ENCODE measurements at places on chromosomes 6 and 20.

- peak; percentile 86 for DNase-seq
Observed at GRCh38 chr20:18001131-18001921, 32.5 kb downstream of the MGME1 start.

DNA sequence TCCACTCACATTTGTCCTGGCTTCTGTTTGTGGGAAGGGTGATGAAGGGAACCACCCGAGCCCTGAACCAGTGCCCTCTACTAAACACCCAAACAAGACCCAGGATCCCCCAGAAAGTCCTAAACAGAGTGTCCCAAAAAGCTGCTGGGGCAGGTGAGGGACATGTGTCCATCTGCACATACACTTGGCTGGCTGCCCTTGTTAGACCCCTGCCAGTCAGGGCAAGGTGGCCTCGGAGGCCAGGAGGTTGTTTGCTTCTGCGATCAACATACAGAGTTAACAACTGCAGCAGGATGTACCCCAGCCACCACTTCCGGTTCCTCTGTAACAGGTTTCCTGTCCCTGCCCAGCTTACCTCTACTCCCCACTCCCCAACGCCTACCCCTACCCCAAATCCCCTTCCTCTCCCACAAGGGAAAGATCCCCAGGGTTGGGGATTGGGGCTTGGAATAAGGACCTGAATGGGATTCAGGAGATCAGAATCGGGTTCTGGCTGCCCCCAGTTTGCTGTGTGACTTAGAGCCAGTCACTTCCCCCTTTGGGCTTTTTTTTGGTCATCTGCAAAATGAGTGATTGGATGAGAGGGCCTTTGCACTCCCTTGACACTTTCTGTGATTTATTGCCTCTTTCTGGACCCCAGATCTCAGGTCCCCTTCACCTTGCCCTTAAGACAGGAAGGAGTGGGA is 13.9 kb downstream of the DEF6 start:
- DNase-seq: no peak

DNA sequence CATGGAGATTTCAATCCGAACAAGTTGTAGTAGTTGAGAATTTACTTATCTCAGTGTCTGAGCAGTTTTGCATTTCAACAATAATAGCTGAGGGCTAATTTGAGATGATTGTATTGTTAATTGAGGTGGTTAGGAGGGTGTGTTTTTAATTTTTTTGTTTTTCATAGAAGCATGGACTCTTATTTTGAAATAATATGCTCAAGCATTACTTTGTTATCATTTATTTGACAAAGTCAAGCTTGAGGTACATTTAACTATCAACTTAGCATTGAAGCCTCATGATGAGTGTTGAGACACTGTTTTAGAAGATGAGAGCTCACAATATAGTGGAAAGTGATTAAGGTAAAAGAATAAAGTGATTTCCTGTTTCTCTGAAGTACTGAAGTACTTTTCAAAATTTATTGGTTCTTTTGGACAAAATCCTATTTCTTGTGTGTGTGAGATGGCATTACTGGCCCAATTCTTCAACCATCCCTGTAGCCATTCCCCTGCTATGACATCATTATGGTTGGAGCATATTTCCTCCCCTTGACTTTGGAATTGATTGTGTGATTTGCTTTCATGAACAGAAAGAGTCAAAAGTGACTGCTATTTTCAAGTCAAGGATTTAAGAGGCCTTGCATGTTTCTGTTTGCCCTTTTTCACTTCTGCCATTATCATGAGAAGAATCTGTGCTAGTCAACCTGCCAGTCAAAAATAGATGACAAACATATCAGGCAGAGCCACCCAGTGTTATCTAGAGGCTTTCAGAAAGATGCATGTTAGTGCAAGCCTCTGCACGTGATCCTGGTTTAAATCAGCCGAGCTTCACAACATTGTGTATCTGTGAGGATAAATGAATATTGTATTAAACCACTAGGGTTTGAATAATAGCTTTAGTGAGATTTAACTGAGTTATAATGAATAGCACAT is 1112.3 kb upstream of the CITED2 start:
- DNase-seq: no peak

GRCh38 chr6:137573739-137574138 is 79.5 kb upstream of the OLIG3 start:
- DNase-seq: no peak

DNA sequence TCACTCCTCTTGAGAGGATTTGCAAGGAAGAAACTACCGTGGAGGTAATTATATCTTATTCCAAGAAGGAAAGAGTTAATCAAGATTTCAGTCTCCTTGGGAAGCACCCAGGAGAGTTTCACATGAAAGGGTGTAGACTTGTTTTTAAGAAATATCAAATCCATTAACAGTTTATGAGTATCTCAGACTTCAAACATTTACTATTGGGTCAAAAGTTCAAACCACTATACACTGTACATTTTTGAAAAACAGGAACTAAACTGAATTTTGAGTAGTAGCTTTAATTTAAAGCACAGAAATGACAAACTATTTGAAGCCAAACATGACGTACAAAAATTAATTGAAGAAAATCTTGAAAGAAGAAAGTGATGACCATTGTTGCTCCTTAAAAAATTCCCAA is 164.0 kb downstream of the FOXC1 start:
- no peak for DNase-seq

DNA sequence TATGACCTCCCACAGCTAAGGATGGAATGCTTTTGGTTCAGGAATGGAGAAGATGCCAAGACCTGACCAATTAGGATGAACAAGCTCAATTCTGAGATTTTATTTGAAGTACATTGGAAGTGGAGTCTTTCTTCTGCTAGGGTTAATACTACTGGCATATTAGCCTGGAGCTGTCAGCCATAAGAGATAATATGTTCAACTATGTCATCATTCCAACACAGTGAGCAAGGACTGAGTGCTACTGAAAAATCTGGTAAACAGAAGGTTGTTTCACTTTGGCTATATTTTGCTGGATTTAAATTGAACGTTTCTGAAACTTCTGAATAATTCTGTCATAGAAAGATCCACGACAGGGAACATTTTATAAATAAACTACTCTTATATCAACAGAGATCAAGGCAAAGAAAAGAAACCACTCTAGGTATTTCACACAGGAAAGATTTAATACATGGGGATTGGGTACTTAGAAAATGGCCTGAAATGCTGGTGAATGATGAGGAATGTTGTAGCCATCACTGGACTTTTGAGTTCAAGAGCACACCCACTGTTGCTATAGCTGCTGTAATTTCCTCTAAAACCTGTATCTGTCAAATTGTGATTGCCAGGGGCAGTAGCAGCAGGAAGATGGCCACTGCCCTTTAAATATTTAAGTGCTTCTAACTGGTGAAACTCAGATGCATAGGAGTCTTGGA is 200.5 kb downstream of the PLCB4 start:
- DNase-seq: no peak

DNA sequence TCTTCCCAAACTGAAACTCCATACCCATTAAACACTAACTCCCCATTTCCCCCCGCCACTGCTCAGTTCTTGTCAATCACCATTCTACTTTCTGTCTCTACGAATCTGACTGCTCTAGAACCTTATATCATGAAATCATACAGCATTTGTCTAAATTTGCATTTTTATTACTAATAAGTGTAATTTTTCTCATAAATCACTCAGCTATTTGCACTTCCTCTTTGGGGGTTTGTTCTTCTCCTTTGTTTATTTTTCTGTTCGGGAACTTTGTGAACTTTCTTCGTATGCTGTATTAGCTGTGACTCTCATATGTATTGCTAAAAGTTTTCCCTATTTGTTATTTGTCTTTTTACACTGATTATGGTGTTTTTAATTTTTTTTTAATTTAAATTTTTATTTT is 152.2 kb downstream of the SLC16A10 start:
- no peak for DNase-seq

GRCh38 chr20:40512994-40513393 is 176.0 kb downstream of the MAFB start:
- no peak for DNase-seq

DNA sequence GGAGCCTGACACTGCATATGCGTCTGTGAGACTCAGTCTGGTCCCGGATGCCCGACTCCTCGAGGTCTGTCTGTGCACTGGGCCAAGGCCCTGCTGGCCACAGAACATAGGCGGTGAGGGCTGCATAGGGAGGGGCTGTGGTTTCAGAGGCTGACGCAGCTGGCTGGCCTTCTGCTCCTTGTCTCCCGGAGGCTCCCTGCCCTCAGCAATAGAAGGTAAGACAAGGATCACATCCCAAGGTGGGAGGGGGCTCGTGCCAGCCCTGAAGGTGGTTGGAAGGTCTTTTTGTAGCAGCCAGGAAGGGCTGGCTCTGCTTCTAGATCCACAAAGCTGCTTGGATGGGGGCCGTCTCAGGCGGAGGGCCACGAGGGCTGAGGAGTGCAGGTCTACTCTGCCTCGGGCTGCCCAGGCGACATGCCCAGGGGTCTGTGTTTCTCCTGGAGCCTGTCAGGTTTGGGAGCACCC is 239.8 kb upstream of the SULF2 start:
- no peak for DNase-seq

DNA sequence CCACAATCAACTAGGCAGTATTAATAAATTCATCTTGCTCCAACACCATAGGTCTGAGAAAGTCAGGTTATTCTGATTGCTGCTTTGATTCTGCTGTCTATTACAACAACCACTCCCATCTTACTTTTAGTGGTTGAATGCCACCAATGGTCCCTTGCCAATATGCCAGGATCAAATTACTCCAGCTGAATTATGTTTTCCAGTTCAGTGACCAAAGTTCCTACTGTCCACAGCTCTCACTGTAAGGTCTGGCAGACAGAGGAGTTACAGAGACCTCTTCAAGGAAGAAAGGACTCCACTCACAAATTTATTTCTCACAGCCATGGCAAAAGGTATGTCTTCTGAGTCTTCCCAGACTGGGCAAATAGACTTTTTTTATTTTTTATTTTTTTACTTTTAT is 557.0 kb downstream of the HAO1 start:
- no peak for DNase-seq

GRCh38 chr6:62623846-62624532 is 338.0 kb upstream of the KHDRBS2 start:
- DNase-seq: no peak

- DNase-seq: no peak
Observed at GRCh38 chr20:32780749-32781655, 18.8 kb downstream of the DNMT3B start.

- DNase-seq: no peak
Observed at GRCh38 chr20:20450521-20450920, 82.6 kb downstream of the INSM1 start.

- DNase-seq: no peak
Observed at GRCh38 chr6:34891296-34891695, 2.2 kb downstream of the ANKS1A start.

DNA sequence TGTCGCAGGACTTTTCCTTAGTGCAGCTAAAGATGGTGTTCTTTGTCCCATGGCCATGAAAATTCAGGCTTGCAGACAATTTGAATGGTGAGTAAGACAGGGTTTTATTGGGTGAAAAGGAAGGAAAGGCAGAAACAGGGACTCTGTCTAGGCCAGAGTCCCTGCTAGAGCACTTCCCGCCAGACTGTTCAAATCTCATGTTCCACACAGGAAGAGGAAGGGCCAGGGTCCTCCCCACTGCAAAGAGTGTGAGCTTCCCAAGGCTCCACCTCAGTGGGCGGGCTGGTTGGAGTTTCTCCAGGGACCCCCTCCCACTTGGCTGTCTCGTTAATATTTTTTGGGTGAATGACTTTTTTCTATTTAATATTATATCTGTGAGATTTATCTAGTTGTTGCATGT is 29.0 kb downstream of the COL19A1 start:
- no peak for DNase-seq

DNA sequence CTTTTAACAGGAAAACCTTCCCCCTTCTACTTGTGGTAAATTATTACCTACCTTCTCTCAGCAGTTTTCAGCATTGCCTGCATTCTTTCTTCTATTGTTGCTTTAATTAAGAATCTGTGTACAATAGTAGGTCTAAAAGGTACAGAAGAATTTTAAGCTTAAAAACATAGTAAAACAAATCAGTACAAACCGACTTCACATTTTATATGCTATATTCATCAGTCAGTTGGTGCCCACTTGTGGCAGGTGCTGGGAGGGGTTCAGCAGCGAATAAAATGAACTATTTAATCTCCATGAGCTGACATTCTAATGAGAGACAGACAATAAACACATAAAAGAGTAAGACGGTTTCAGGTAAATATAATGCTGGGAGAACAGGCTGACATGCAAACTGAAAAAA is 73.4 kb upstream of the FBXO30 start:
- no peak for DNase-seq

- no peak for DNase-seq
Observed at GRCh38 chr6:43699564-43700186, 12.1 kb upstream of the MRPS18A start.

GRCh38 chr6:21593412-21593926 is at the start of gene SOX4:
Gene SOX4, plus strand, starts transcription at chr6:21593751. Its CDS starts 784 bp downstream, at chr6:21594535.
- peak; percentile 93 for DNase-seq

DNA sequence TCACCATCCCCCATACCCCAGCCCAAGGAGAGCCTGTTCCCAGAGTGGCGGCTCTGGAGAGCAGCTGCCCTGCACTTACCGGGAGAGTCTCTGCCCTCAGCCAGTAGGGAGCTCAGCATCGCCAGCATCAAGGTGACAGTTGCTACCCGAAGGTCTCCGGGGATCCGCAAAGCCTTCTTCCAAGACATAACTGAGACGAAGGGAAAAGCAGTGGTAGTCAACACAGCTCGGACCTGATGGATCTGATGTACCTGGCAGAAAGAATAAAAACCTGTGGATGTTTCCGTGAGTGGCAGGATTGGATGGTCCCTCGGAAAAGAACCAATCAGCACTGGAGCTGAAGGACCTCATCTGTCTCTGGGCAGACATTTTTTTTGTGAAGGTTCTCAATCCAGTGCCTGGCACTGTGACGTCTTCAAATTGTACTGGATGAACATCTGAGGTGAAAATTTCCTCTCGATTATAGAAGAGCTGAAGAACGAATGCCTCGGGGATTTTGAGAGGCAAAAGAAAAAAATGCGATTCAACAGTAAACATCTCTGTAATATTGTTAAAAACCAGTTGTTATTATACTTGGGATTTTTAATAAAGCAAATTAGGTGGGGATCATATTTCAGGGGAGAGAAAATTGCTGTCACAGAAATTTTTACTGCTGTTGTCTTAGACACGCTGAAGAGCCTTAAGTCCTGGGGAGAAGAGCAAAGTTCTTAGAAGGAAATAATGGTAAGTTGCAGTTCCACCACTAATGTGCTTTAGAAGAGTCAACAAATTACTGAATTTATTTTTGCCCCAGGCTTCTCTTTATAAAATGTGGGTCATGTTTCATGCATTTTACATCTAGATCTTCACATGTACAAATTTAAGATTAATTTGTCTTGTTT is at the start of gene HLA-DQB1:
Gene HLA-DQB1 (minus strand): TSS at position 238 of the 881 bp plus-strand sequence. CDS start 50 bp downstream, at position 188.
- DNase-seq: no peak

- no peak for DNase-seq
Observed at GRCh38 chr6:68680264-68680663, 45.2 kb downstream of the ADGRB3 start.

DNA sequence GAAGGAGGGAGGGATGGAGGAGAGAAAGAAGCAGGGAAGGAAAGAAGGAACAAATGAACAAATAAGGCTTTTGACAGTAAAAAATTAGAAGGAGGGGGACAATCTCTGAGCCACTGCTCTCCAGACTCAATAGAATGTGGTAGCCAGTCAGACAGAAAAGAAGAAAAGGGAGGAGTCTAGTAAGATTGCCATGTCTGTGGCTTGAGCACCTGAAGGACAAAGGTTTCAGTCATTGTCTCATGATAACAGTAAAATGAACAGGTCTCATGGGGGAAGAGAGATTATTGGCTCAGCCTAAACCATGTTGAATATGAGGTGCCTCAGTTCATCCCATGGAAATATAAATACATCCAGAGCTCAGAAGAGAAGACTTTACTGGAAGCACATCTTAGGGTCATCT is 14.0 kb upstream of the LOC128125822 start:
- no peak for DNase-seq

- peak; percentile 41 for DNase-seq
Observed at GRCh38 chr20:59567585-59568508, 36.5 kb upstream of the PHACTR3 start.

All from tibial artery (tissue), 4 donors.